ENCODE measurements at places on chromosomes 3 and 15. TPM values are rescaled to one million over a fixed set of nuclear protein-coding genes. Genes with fewer than 3 reads are reported as not detected.

- H3K27me3 ChIP-seq, result no peaks in the 10 kb centered on the region
- DNase-seq, result no peak
- no peak overlapping the region for H3K4me3 ChIP-seq
Observed at GRCh38 chr3:56999547-56999946, 60.9 kb upstream of the SPATA12 start.

- H3K27me3 ChIP-seq, result no peaks in the 10 kb centered on the region
- H3K27ac ChIP-seq, result no peak overlapping the region
- no peaks in the 10 kb centered on the region for H3K36me3 ChIP-seq
- H3K4me1 ChIP-seq, result no peaks in the 10 kb centered on the region
Observed at GRCh38 chr15:49270541-49271421, 100.7 kb downstream of the GALK2 start.

RARRES1 gene
- 40.7 TPM for polyA plus RNA-seq

FAM174B gene
- polyA plus RNA-seq, result 29.6 TPM

- H3K4me1 ChIP-seq, result no peaks in the 10 kb centered on the region
- H3K27me3 ChIP-seq, result no peaks in the 10 kb centered on the region
- no peak overlapping the region for H3K27ac ChIP-seq
- H3K4me3 ChIP-seq, result no peak overlapping the region
Observed at GRCh38 chr15:43144512-43144911, 11.1 kb downstream of the TMEM62 start.

DNA sequence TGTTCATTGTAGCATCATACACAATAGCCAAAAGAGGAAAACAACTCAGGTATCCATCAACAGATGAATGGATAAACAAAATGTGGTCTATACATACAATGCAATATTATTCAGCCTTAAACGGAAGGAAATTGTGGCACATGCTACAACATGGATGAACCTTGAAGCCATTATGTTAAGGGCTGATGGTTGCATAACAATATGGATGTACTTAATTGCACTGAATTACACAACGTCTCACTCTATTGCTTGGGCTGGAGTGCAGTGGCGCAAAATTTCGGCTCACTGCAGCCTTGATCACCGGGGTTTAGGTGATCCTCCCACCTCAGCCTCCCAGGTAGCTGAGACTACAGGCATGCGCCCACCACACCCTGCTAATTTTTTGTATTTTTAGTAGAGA is 7.0 kb upstream of the TMEM62 start:
- H3K27ac ChIP-seq, result no peak overlapping the region
- no peaks in the 10 kb centered on the region for H3K27me3 ChIP-seq
- no peaks in the 10 kb centered on the region for H3K4me1 ChIP-seq
- no peak overlapping the region for H3K4me3 ChIP-seq
